ENCODE measurements at places on chromosomes 4 and X.

DNA sequence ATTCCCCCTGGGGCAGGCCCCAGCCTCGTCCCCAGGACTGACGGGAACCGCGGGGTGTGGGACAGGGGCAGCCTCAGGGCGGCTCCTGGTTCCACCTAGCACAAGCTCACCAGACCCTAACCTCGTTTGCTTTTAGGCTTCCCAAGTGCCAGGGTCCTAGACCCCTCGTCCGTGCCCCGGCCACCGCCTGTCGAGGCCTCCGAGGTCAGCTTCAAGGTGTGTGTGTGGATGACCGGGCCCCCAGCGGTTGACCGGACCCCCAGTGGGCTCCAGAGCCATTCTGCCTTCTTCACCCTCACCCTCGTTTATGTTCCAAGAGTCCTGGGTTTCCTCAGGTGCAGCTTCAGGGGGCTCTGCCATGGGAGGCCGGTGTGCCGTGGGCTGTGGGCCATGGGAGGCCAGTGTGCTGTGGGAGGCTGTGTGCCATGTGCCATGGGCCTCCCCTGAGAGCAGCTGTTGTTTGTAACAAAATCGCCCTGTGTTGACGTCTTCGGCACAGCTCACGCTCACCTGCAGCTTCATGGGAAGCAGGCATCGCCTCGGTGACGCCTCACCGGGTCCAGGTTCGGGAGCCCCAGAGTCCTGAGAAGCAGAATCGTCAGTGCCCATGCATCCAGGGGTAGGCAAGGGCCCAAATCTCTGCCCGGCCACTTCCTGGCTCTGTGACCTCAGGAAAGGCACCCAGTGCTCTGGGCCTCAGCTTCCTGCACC is 43.0 kb upstream of the HMX1 start:
- no peak for DNase-seq

- no peak for DNase-seq
Observed at GRCh38 chrX:154502989-154503388, 12.6 kb upstream of the SLC10A3 start.

DNA sequence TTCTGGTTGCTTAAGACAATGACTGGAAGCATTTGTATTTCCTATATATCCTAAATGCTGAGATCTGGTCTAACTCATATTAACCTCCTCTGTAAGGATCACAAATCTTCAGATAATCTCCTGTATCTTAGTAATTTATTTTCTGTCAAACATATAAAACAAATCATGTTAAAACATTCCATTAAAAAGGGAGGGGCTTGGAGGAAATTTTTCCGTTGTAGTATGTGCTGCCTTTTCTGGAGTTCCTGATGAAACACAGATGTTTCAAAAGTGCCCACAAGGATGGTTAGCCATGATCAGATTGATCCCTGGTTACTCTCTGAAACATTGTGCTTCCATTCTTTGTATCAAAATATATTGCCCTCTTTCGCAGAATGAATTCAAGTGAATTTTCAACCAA is 182.1 kb downstream of the TENM3 start:
- no peak for DNase-seq

GRCh38 chrX:73768886-73769285 is 205.9 kb downstream of the CHIC1 start:
- no peak for DNase-seq

- DNase-seq, result no peak
Observed at GRCh38 chr4:187887906-187888305, 107.7 kb upstream of the ZFP42 start.

DNA sequence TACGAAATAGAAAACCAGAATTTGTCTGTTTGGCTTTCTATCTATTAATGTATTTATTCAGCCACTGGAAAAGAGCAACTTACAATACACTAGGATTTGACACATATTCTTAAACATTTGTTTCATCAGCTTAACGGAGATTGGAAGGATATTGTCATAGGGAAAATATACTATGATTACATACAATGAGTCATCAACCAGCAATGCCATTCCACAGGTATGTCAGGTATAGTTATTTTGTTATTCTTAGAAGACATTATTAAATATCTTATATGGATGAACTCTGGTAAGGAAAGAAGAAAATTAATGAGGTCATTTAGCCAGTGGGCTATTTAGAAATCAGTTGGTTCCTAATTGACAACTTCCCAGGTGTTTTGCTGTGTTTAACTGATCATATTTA is 926.6 kb downstream of the STIM2 start:
- no peak for DNase-seq

- DNase-seq, result no peak
Observed at GRCh38 chr4:168677063-168677462, 180.2 kb downstream of the PALLD start.

- DNase-seq, result peak; percentile 16
Observed at GRCh38 chr4:38856046-38856445, 571 bp downstream of the TLR6 start.

GRCh38 chr4:7015383-7016035 is 27.7 kb upstream of the TADA2B start:
- DNase-seq, result no peak

GRCh38 chr4:114444211-114444610 is 154.4 kb upstream of the UGT8 start:
- no peak for DNase-seq

DNA sequence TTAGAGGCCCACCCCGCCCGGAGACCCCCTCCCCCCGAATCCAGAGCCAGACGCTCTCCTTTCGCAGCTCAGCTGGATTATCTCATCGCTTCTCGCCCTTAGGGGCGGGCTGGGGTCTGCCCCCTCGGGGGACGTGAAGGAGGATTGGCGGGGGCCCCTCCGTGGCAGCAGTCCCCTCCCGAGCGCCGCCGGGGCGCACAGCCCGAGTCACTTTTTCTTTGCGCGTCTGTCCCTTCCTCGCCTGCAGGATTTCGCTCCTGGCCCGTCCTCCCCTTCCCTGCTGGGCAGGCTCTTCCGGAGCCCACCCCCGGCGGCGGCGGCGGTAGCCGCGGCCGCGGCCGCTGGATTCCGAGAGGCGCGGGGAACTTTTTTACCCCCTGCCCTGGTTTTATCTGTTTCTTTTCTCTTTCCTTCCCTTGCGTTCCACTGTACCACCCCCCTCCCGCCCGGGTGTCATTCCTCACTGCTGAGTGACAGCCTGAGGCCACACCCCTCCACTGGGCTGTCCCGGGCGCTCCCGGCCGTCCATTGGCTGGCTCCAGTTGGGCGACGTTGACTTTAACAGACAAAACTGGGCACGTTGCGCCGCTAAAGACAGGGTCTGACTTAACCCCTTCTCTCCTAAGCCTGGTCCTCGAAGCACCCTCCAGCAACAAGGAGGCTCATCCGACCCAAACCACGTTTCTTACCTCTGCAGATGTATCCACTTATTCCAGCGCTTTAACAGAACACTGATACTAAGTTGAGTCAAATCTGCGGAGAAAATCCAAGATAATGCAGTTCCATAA is 492 bp upstream of the NKX3-2 start:
- no peak for DNase-seq

- DNase-seq, result no peak
Observed at GRCh38 chr4:148946271-148946670, 504.1 kb upstream of the NR3C2 start.

GRCh38 chr4:53748328-53748772 is 157.1 kb upstream of the LNX1 start:
- DNase-seq, result peak; percentile 60

DNA sequence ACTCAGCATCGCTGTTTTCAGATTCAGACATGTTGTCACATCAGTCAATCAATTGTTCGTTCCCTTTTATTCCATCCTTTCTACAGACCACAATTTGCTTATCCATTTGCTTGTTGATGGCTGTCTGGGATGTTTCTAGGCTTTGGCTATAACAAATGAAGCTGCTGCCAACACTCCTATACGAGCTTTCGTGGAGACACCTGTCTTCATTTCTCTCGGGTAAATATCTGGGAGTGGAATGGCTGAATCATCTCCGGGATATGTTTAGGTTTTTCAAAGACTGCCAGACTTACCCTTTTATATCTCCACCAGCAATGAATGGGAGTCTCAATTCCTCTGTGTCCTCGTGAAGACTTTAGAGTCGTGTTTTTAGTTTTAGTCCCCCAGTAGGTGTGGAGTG is 118.9 kb downstream of the SORCS2 start:
- DNase-seq, result no peak

GRCh38 chr4:18664171-18664570 is 642.6 kb upstream of the LCORL start:
- no peak for DNase-seq

DNA sequence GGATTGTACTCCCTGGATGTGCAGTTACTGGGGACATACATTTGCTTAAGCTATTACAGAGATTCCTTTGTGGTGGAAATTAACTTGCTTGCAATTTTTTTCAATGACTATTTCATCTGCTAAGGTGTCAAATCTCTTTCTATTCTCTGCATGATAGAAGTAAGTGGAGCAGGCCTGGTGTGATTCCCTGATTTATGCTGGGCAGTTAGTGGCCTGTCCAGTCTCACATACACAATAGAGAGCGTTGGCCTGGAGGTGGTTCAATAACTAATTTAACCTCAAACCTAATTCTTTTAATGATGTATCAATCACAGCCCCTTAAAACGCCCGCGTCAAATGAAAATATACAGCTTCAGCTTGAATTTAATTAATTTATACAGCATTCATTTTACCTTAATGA is 28.5 kb downstream of the VCX3A start:
- no peak for DNase-seq

GRCh38 chr4:22201256-22201655 is 252.7 kb upstream of the KCNIP4 start:
- no peak for DNase-seq

- DNase-seq, result no peak
Observed at GRCh38 chr4:174490451-174490961, 31.8 kb downstream of the HPGD start.

GRCh38 chr4:20532871-20533870 is 167.1 kb upstream of the PACRGL start:
- no peak for DNase-seq

DNA sequence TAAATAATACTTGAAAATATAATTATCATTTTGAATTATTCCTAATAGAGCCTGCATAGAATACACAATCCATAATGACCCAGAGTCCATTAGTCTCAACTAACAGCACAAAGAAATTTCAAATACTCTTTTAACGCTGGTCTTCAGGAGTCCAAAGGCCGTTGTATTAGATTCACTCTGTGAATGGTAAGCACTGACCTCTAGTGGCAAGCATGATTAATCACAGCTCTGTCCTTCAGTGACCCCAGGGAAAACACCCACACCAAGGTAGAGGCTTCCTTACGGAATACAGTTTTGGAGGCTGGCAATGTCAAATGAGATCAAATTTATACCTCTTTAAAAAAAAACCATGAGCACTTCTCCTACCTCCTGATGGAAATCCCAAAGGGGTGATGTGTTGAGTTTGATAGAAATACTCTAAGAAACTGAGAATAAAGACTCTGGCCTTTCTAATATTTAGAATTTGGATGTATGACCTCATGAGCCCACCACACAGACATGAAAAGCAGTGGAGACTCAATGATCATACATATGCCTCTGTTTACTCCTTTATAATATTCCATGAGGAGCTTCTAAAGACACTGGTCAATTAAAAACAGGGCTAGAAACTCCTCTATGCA is 147.2 kb upstream of the DKK2 start:
- DNase-seq, result no peak

GRCh38 chr4:116401293-116401692 is 684.1 kb downstream of the TRAM1L1 start:
- DNase-seq, result no peak

GRCh38 chrX:79515529-79515928 is 148.4 kb upstream of the ITM2A start:
- no peak for DNase-seq

Data from CD4-positive, alpha-beta T cell treated with Interferon alpha-2 for 1 hour (primary cell).